ENCODE measurements at places on chromosomes 7 and 10.
A peak's percentile ranks its signal among the peaks of the same experiment; 100 is the strongest.

DNA sequence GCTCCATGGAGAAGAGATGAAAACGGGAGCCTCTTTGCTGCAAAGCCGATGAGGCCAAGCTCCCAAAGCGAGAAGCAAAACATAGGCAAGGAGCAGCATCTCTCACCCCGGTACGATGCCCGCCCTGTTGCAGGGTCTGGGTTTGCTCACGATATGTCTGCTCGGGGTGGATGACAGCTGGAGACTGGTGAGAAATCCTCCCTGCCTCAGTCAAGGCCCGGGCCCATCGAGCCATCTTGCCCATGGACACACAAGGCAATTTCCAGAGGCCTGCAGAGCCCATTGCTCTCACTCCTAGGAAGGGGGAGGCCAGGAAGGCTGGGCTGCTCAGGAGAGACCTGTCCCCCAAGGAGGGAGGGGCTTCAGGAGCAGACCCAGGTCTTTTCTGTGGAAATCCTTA is 391.7 kb upstream of the SHH start:
- H3K36me3 ChIP-seq, result no peaks in the 10 kb centered on the region
- H3K27ac ChIP-seq, result no peak overlapping the region
- H3K4me3 ChIP-seq, result no peak overlapping the region
- no peaks in the 10 kb centered on the region for H3K4me1 ChIP-seq
- H3K27me3 ChIP-seq, result no peaks in the 10 kb centered on the region
- DNase-seq, result no peak

DNA sequence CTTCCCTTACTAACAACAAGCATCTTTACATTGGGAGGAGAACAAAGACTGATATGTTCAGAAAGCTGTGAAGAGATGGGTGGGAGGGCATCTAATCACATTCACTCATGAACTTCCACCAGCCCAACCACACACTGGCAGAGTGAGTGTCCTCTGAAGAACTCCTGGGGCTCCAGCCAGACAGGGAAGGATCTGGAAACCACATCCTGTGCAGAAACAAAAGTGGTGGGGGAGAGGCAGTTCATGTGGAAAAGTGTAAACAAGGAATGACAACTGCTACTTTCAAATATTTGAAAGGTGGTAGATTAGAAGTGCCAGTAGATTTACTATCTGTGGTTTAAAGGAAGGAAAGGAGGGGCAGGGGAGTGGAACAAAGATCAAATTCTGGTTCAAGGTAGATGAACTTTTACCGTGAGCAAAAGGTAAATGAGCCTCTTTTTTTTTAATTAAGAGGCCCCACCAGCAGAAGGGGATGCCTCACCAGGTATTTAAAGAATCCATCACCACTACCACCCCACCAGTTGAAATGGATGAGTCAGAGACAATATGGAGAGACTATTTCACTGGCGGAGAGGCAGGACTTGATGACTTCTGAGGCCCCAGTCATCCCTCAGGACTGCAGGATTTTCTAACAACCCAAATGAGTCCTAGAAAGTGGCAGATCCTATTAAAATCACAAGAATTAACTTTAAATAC is 34.5 kb downstream of the GOT1 start:
- no peaks in the 10 kb centered on the region for H3K27me3 ChIP-seq
- peaks cover 4% of the 10 kb centered on the region for H3K36me3 ChIP-seq

DNA sequence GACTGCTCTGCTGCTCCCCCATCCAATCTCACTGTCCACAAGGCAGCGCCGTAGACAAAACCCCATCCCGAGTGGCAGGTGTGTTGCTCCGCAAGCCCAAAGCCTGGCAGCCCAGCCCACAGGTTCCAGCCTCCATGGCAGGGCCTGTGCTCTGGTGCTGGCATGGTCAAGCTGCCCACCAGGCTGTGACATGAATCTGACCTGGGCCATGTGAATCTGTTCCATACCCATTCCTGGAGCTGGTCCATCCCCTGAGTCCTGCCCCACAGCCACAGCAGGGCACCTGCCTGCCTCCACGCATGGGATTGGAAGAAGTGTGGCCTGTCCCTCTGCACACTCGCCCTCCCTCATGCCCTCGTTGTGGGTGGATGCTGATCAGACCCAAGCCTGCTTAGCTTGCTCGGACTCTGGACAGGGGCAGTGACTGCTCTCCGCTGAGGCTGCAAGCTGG is 128.8 kb downstream of the PTPN20 start:
- H3K4me3 ChIP-seq, result no peak overlapping the region
- H3K27ac ChIP-seq, result no peak overlapping the region
- H3K36me3 ChIP-seq, result no peaks in the 10 kb centered on the region

- no peaks in the 10 kb centered on the region for H3K36me3 ChIP-seq
- no peak overlapping the region for H3K27ac ChIP-seq
- no peaks in the 10 kb centered on the region for H3K4me1 ChIP-seq
- peak; percentile 81 for DNase-seq
- H3K27me3 ChIP-seq, result no peaks in the 10 kb centered on the region
These were observed 13.4 kb downstream of the USP54 start for GRCh38 chr10:73577788-73578187.

DNA sequence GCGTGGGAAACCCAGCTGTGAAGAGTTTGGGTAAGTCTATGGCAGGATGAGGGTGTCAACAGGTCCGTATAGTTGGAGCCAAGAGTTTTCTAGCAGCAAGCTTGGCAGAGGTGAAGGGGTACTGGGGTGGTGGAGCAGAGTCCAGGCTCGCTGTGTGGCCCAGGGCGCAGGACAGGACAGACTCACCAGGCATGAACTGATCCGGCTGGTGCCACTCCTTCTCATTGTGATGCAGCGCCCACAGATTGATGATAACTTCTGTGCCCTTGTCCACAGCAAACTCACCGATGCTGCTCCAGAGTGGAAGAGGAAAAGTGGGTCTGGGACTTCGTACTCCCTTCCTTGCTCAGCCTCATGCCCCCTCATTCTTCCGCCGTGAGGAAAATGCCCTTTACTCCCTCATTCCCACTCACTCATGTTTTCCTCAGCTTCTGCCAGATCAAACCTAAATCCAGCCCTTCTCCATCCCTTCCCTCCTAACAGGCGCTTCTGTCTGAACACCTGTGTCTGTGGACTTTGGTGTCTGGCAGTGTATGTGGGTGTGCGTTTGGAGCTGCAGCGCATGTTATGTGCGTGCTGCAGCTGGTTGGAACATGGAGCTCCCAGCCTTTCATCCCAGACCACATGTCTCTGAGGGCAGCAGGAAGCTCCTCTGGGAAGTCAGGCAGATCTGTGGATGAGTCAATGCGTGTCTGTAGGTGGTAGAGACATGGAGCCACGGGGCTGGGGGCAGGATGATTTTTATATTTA is 5.7 kb downstream of the CYP17A1 start:
- DNase-seq, result no peak
- H3K4me3 ChIP-seq, result no peak overlapping the region
- no peaks in the 10 kb centered on the region for H3K27me3 ChIP-seq
- H3K36me3 ChIP-seq, result no peaks in the 10 kb centered on the region
- no peak overlapping the region for H3K27ac ChIP-seq

DNA sequence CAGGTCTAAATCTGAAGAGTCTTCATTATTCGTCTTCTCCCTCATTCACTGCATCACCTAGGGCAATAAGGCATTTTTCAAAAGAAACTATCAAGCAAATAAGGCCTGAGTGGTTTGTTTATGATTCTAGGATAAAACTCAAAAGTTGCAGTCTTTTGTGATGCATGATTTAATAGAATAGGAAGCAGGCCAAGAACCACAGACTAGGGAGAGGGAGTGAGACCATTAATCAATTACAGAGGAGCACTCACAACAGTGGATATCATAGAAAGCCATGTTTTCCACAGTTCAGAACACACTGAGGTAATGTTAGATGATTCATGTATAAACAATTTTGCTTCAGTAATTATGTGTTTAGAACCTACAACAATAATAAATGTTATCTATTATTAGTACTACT is 87.8 kb upstream of the LRRTM3 start:
- no peaks in the 10 kb centered on the region for H3K27me3 ChIP-seq
- H3K36me3 ChIP-seq, result no peaks in the 10 kb centered on the region
- no peak overlapping the region for H3K27ac ChIP-seq
- DNase-seq, result no peak

DNA sequence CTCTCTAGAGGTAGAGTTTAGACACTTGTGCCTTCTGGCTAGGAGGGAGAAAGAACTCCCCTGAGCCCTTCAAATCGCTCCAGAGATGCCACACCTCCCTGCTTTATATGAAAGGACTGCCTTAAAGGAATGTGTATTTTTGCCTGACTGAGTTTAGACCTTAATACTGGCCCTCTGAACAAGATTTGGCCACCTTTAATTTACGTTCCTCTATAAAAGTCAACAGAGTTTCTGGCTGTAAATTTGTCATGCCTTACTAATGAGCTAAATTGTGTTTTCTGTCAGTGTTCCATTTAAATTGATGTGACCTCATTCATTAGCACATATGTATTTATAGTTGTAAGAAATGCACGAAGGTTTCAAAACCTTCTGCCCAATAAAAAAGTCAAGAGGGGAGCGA is 48.0 kb downstream of the SEMA3C start:
- no peaks in the 10 kb centered on the region for H3K27me3 ChIP-seq
- no peak overlapping the region for H3K4me3 ChIP-seq
- no peaks in the 10 kb centered on the region for H3K36me3 ChIP-seq
- no peak overlapping the region for H3K27ac ChIP-seq
